Gastroesophageal sphincter (tissue), 4 donors: ENCODE measurements at places on chromosomes 4 and X.
A peak's percentile ranks its signal among the peaks of the same experiment; 100 is the strongest.

GRCh38 chrX:72258174-72258573 lies 18.9 kb downstream of the RPS4X start:
- ATAC-seq, result peak; percentile 31

- ATAC-seq, result no peak
Observed at GRCh38 chr4:112234952-112235609, 3.5 kb downstream of the AP1AR start.

GRCh38 chr4:102825261-102826091 lies 1.9 kb downstream of the UBE2D3 start:
- no peak for ATAC-seq

GRCh38 chr4:154606728-154607723 lies 5.4 kb downstream of the FGG start:
- no peak for ATAC-seq

DNA sequence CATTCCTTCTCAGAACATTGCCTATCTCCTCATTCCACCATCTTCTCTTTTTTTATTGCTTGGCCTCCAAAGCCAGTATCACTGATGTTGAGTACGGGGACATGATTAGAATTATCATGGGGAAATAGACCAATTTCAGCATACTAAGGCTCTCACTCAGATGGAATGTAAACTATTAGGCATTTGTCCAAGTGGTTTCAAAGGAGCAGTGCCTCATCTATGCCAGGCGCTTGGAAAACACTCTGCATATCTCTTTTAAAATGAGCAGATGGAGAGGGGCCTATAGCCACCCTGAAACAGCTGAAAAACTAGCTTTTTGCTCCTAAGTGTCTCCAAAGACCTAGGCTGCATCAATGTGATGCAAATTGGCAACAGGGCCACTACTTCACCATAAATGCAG lies 150.8 kb upstream of the DIPK2B start:
- no peak for ATAC-seq

GRCh38 chr4:173045571-173045970 lies 123.0 kb upstream of the GALNT7 start:
- ATAC-seq, result no peak

DNA sequence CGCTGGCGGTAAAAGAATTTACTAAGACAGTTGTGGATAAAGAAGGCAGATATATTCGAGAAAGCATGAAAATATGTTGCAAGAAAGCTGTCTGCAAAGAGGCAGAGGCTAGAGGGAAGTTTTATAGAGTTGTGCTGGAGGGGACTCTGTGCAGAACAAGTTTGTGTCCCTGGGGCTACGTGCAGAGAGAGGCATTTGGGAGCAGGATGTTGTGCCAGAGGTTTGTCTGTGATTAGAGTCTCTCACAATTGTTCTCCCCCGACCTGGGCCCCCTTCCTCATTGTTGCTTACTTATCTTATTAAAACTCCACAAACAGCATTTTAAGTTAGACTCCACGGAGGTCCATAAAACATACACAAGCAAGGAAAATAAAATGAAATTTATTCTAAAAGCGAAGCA lies 831.3 kb downstream of the NLGN4X start:
- no peak for ATAC-seq

- peak; percentile 91 for ATAC-seq
Observed at GRCh38 chr4:11428899-11429698, 405 bp upstream of the HS3ST1 start.

DNA sequence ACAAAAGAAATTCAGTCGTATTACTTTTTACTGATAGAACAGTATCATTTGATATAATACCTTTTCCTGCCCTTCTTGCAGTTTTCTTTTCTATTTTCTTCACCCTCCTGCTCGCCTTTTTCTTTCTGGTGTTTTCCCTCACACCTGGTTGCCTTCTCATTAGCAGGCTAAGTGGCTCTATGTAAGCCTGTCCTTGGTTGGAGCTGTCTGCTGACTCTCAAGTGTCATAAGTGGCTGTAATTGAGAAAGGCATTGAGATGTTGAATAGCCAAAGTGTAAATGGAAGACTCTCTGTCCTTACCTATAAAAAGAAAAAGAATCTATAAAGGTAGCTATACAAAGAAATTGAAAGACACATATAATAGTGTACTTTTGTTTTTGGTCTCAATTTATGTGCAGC lies 180.7 kb downstream of the ADGRL3 start:
- no peak for ATAC-seq

- peak; percentile 57 for ATAC-seq
Observed at GRCh38 chr4:150867148-150867547, 147.9 kb downstream of the LRBA start.

- ATAC-seq, result peak; percentile 19
Observed at GRCh38 chr4:74320559-74321118, 12.4 kb downstream of the EPGN start.

DNA sequence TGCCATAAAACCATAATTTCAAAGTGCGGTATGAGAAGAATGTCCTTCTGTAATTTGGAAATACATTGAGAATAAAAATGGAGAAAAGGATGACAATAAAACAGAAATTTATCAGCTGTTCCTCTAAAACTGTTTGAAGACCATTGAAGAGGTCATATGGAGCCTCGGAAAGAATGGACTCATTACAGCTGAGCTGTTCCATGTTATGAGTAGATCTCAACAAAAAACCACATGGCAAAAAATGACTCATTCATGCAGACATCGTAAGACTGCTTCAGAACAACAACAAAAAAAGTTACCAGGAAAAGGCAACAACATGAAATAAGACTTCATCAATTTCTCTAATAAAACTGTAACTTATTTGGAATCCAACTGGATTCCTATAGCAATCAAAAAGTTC lies 39.7 kb downstream of the AKAP4 start:
- ATAC-seq, result no peak

DNA sequence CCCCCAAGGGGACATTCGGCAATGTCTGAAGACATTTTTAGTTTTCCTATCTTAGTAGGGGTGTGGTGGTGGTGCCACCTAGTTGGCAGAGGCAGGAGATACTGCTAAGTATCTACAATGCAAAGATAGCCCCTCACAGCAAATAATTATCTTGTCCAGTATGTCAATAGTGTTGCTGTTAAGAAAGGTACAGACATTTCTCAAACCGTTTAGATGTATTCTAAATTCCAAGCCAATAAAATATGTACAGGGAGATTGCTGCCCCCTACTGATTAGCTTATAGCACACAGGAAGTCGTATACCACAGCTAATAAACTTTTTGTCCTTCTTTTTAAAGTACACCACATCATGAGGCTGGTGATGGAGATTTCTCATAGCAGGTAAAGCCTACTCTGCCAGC lies 260.5 kb downstream of the TMA16 start:
- no peak for ATAC-seq

DNA sequence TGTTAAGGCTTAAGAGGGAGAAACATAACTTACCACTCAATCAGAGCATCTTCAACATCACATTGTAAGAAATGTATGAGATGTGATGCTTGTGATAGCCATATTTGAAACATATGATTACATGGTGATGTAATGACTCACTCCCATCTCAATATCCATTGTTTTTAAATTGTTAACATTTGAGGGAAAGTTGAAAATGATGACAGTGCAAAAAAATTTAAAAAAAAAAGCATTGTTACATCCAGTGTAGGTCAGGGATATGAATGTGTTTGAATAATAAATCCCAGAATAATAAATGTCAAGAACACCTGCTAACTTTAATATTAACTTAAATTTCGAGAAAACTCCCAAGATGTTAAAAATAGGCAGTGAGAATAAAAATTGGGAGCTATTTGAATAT lies 6.4 kb upstream of the CCSER1 start:
- ATAC-seq, result no peak

GRCh38 chrX:3129256-3129655 lies 88.0 kb downstream of the ARSF start:
- peak; percentile 66 for ATAC-seq

DNA sequence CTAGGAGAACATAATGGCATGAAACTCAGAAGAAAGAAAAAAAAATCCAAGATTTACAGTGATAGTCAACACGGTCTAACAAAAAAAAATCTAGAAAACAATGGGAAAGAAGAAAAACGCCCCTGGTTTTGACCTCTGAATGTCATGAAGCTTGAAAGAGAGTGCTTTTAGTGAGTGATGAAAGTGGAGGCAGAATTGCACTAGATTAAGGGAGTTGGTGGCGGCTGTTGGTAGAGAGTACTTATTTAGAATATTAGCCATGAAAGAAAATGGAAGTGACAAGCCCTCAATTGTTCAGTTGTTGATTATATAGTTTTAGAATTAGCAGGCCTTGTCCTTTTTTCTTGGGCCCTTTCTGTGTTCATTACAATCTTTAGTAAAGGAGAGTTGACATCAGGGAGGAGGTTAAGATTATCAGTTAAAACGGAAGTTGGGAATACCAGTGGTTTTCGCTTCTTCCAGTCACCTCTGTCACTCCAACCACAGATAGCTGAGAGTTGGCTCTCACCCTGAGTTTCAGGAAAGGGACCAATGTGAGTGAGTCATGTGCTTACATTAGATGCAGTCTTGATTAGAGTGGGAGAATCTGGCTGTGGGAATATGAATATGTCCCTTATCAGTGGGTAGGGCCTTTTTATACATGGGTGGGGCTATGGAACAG lies 29.7 kb downstream of the EREG start:
- no peak for ATAC-seq

DNA sequence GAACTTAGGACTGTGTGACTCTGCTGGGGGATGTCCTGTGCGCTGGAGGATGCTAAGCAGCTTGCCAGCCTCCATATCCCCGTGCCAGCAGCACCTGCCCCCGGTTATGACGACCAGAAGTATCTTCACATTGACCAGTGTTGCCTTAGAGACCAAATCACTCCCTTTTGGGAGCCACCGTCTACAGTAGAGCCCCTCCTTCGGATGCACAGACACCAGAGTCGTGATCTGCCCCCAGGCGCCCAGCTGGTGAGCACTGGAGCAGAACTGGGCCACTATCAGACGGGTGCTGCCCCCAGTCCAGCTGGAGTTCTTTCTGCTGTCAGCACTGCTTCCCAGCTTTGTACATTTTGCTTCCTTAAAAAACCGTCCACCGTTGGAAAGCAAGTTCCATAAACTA lies 30.0 kb upstream of the TADA2B start:
- ATAC-seq, result no peak

DNA sequence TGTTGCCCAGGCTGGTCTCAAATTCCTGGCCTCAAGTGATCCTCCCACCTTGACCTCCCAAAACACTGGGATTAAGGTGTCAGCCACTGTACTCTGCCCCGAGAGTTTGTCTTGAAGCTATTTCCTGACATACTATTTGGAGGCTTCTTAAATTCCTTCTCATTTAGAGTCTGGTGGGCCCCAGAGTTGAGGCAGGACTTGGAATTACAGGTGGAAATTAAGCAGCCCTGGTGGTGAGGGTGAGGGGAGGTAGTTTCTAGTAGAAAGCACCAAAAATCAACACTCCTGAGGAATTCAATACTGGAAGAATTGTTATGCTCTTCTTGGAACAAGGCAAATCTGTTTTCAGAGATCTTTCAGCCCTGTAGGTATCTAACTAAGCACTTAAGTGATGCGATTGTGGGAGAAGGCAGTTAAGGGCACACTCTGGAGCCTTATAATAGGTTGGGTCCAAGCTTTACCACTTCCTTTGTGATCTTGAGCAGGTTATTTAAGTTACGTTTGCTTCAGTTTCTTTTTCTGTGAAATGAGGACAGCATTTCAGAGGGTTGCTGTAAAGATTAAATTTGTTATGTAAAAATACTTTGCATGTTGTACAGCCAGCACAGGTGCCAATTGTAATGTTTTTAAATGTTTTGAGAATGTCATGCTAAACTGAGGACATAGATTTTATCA lies 200.7 kb downstream of the SOWAHB start:
- ATAC-seq, result no peak

GRCh38 chr4:158936238-158936637 lies 166.6 kb upstream of the RAPGEF2 start:
- peak; percentile 76 for ATAC-seq

DNA sequence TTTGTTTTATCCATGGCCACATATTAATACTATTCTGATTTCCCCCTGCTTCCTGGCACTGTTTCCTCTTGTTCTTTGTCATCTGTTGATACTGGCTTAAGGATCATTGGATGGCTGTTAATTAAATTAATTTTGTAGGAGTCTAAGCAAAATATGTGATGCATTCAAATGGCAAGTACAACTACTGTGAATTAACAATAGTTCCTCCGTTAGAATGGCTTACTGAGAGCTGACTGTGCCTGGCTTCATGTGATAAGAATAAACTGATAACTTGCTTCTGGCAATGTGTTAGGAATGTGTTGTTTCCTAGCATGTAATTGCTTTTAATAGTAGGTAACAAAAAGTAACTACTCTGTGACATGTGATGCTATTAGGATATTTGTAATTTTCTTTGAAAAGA lies 98.5 kb downstream of the RPA4 start:
- ATAC-seq, result no peak

GRCh38 chr4:76990288-76991080 lies 40.9 kb downstream of the SEPTIN11 start:
- no peak for ATAC-seq

DNA sequence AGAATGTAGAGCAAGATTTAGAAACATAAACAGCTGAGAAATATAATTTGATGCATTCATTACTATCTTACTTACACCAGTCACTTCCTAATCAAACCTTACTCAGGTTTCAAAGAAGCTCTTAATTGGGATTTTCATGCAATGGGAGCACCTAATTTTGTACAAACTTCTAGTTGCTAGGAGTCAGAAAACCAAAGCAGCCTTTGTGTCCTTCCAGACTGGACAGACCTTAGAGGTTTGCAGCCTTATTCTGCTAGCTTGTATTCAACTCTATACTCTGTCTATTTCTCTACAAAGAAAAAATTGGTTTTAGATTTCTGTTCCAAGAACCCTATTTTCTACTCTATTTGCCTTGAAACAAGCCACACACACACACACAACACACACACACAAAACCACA lies 19.4 kb downstream of the GABRA2 start:
- no peak for ATAC-seq

DNA sequence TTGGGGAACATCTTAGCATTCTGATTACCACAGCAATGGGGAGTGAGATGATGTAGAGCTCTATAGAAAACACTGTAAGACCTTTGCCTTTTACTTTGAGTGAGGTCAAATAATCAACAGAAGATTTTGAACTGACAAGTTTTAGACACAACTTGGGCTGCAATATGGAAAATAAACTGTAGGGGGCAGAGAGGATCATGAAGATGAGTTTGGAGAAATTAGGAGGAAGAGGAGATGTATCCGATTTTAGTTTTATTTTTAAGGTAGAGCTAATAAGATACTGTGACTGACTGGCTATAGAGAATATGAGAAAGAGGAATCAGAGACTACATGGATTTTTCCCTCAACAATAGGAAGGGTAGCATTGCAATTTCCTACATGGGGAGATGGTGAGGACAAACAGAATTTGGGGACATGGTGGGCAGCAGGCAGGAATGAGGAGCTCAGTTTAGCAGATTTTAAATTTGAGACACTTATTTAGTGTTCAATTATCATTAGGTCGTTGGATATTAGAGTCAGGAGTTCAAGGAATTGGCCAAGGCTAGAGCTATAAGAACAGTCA lies 563.1 kb downstream of the INPP4B start:
- no peak for ATAC-seq

- ATAC-seq, result peak; percentile 21
Observed at GRCh38 chr4:55008166-55009056, 117.0 kb downstream of the KDR start.

- ATAC-seq, result no peak
Observed at GRCh38 chr4:165541851-165542459, 163.1 kb downstream of the CPE start.
